Hippocampal formation (tissue), 2 donors: ENCODE measurements at places on chromosomes 2 and 18.

DNA sequence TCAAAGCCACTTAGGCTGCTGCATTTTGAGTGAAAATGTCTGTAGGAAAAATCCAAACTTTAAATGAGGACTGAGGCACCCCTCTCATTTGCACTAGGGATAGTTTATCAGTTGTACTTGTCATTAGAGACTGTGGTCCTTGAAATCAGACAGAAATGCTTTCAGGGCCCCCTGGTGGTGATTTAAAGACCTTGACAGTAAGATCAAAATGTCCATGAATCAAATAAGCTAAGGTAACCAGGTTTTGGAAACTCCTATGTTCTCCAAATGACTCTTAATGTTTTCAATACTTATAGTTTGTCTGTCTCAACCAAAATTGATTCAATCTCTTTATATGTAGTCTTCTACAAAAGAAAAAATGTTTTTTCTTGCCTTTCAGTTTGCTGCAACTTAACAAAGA lies 28.8 kb upstream of the DDX18 start:
- no peak for DNase-seq

GRCh38 chr2:222732489-222733178 lies 61.2 kb downstream of the MOGAT1 start:
- DNase-seq, result no peak

- DNase-seq, result no peak
Measured at GRCh38 chr2:20737505-20737904, 70.6 kb downstream of the GDF7 start.

- no peak for DNase-seq
Measured at GRCh38 chr2:177542396-177542795, 149.8 kb downstream of the AGPS start.

DNA sequence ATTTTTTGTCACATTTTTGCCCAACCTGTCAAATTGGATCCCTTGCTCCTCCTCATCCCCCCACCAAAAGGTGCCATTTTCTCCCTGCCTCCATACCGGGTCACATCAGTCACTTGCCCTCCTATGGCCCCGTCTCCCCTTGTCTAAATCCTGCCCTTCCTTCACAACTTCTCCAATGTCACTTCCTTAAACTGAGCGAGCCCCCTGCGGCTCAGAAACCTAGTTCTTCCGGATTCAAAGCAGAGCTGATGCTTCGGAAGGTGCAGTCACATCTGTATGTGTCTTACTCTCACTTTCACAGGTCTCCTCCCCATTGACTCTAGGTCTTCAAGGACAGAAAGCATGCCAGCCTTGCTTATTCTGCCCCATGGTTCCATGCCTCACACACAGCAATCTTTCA lies 22.1 kb downstream of the TNP1 start:
- no peak for DNase-seq

DNA sequence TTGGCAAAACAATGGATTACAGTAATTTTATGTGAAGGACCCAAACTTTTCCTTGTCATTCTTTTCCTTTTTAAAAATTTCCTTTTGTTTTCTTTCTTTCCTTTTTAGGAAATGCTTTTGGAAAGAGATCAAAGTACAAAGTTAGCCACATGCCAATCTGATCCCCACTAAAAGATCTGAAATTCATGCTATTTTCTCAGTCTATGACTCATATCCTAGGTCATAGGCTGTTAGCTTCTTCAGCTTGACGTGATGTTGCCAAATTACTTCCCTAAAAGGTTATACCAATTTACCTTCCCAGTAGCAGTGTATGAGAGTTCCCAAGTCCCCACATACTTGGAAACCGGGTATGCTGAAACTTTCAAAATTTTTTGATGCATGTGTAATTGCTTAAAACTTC lies 355.3 kb downstream of the INSIG2 start:
- no peak for DNase-seq

DNA sequence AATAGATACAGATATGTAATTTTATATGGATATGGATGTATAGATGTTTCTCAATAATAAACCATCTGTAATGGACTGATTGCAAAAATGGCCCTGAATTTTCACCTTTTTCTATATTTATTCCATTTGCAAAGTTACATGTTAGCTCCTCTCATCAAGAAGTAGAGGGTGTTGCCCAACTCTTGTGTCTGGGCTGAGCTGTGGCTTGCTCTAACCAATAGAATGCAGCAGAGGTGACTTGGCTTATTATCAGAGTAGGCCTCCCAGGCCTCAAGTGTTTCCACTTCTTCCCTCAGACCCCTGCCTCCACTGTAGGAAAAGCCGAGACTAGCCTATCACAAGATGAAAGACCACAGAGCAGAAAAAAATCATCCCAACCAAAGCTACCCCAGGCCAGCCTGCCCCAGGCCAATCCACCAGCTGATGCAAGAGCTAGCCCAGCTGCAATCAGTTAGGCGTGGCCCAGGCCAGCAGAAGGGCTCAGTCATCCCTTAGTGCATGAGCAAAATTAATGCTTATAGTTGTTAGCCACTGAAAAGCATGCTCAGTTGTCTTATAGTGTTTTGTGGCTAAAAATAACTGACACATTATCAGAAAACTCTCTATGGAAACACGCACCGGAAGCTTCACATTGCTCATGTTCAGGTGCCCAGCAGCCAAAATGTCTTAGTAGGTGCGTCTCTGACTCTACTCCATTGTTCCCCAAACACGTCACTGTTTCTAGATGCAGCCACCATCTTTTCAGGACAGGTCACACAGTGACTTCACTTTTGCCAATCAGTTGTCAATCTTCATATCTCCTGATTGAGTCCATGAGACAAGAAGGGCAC lies 464.0 kb downstream of the FBXO15 start:
- DNase-seq, result no peak

GRCh38 chr2:208142240-208142924 lies 3.6 kb downstream of the CRYGB start:
- DNase-seq, result no peak

GRCh38 chr2:146939991-146940685 lies 904.7 kb upstream of the ACVR2A start:
- DNase-seq, result no peak

DNA sequence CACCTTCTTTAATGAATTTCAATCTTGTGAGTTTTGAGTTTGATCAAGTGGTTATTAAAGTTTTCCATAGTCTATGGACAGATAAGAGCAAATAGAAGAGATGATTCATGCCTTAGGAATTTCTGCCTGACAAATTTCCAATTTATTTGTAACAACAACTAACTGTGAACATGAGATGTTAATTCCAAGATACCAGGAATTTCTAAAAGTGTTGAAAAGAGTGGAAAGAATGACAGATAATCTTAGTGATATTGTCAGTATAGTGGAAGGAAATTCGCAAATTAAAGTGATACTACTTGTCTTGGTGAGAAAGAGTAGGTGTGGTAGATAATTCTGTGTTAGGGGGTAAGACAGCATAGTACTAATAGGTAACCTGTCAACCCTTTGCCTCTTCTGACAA lies 82.4 kb downstream of the AGPS start:
- no peak for DNase-seq

DNA sequence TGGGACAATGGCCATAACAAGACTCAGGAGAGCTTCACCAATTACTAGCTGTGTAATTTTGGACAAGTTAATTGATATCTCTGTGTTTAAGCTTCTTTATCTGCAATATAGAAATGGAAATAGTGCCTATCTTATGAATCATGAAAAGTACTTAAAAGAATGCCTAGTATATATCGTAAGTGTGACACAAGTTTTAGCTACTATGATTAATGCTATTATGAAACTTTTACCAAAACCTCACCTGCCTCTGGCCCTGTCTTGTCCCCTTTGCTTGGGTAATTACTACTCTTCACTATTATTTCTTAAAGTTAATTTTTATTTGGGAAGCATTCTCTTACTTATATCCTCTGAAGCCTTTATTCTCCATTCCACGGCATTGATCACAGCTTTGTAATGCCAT lies 75.0 kb upstream of the NETO1 start:
- no peak for DNase-seq

- no peak for DNase-seq
Measured at GRCh38 chr2:56333812-56334485, 150.2 kb downstream of the CCDC85A start.

- no peak for DNase-seq
Measured at GRCh38 chr2:42881732-42882131, 89.3 kb upstream of the HAAO start.

GRCh38 chr2:126748188-126748760 lies 92.3 kb downstream of the GYPC start:
- no peak for DNase-seq

DNA sequence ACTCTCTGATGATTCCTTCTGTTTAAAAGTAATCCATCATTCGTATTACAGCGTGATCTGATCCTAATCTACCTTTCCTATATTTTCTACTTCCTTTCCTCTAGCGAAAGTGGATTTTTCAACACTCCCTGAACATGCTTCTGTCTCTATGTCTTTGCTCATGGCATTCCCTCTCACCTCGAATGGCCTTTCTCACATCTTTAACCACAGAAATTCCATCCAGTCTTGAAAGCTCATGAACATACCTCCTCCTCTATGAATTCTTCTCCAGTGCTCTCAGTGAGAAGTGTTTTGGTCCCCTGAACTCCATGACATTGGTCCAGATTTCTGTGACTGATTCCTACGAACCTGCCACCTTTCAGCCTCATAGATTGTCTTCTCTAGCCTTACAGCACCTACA lies 323.2 kb downstream of the RAD51AP2 start:
- no peak for DNase-seq

GRCh38 chr18:78721238-78721875 lies 258.3 kb upstream of the SALL3 start:
- DNase-seq, result no peak

- no peak for DNase-seq
Measured at GRCh38 chr2:239000089-239000488, 152.2 kb downstream of the TWIST2 start.

DNA sequence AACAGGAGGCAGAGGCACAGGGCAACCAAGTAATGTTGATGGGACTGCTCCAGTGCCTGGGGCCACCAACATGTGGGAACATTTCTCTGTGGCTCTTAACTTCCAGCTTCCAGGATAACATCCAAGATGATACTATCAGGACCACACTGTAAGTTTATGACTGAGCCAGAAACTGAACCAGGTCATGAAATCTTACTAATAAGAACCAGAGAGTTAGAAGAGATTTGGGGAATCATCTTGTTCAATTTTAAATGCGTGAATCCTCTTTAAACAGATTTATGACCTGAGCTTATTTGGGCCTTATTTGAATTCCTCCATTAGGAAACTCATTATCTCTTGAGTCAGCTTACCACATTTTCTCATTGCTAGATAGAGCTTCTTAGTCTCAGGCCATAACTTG lies 45.0 kb downstream of the MAP2 start:
- no peak for DNase-seq

DNA sequence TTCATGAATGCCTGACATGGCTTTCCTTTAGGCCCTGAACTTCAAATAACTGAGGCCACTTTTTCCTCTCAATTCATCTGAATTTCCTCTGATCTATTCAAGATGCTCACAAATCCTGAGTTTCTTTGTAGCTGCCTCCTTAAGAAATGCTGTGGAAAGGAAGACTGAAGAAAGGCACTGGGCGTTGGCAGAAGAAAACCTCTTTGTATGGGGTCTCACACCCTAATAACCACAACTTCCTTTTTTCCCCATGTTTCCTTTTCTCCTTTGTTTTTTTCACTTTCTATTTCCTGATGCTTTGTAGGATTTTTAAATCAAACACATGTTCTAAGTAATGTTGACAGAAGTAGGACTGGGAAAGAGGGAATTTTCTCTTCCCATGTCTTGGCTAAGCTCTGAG lies 447.4 kb downstream of the CMPK2 start:
- no peak for DNase-seq

DNA sequence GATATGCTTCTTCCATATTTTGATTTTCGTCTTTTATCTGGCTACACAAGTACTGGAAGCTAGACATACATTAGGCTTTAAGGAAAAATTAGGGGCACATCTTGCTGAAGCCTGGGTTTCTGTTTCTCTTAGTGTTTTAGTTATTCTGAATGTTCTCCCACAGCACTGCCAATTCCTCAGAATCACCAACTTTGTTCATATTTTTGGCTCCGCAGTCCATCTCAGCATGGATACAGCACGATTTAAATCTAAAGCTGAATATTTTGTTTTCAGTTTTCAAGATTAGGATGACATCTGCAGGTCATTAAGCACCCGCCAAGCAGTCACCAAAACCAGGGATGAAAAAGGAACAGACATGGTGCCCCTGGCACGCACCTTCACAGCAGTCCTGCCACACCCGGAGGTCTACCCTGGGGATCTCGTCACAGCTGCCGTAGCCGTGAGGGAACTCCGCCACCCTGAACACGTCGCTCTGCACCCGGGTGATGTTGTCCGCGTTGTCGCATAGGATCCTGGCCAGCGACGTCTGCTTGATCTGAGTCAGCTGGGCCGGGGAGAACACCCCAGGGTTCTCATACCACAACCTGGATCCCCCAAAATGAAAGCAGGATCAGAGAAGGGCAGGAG lies 101.2 kb downstream of the PXDN start:
- no peak for DNase-seq

- no peak for DNase-seq
Measured at GRCh38 chr2:227462462-227462951, 9.4 kb upstream of the AGFG1 start.

DNA sequence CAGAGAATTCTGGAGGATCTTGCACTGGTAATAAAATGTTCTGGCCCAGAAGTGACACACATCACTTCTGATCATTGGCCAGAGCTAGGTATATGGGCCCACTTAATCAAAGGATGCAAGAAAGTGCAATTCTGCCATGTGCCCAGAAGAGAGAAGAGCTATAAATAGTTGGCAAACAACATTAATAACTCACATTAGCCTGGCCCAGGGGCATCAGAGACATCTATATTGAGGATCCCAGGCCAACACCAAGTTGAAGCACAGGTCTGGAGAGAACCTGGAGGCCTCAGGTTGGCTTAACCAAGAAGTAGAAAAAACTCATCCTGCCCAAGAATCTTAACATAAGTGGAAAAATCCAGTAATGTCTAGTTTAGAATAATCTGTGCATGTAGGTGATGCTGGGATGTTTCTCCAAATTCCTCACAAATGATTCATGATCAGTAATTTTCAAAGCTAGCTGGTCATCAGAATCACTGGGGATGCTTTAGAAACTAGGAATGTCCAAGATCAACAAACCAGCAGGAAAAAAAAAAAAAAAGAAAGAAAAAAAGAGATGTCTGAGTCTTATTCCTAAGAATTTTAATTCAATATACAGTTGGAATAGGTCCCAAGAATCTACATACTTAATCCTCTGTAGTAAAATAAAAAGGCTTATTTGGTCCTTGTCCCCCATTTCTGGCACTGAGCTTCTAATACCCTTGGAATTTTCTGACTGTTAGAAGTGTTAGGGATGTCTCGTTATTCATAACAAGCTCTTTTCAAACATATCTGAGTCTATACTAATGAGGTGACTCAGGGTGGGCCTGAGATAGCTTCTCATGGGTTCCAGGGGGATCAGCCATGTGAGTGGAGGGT lies 35.0 kb upstream of the EVA1A start:
- no peak for DNase-seq

- no peak for DNase-seq
Measured at GRCh38 chr2:109692013-109692743, 78.0 kb downstream of the SOWAHC start.

DNA sequence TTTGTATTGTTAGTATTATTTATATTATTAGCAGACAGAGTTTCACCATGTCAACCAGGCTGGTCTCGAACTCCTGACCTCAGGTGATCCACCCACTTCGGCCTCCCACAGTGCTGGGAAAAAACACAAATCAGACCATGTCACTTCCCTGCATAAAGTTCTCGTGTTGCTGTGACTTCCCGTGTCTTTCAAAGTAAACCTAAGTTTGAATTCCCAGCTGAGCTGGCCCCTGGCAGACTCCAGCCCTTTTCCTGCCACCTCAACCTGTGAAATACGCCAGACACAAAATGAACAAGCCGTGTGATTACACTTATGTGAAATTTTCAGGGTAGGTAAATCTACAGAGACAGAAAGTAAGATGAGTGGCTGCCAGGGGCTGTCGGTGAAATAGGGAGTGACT lies 7.9 kb downstream of the BOK start:
- no peak for DNase-seq

- no peak for DNase-seq
Measured at GRCh38 chr2:236748801-236749200, 179.2 kb downstream of the ACKR3 start.
